ENCODE measurements at places on chromosomes 1 and 21.

DNA sequence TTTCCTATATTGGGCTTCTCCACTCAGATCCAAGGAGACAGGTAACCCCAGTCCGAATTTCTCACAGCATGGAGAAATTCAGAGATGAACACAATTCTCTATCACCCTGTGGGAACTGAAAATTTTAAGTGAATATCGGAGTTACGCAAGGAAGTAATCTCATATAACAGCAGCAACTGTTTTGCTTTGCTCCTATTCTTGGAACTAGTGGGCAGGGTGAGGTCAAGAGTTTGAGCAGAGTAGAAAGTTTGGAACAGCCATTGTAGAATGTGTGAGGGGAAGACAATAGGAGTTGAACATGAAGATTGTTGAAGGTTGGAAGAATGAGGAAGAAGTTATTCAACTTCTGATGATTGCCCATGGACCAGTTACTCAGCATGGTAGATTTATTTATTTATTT, 24.3 kb upstream of the SLC35D1 start:
- DNase-seq: no peak

DNA sequence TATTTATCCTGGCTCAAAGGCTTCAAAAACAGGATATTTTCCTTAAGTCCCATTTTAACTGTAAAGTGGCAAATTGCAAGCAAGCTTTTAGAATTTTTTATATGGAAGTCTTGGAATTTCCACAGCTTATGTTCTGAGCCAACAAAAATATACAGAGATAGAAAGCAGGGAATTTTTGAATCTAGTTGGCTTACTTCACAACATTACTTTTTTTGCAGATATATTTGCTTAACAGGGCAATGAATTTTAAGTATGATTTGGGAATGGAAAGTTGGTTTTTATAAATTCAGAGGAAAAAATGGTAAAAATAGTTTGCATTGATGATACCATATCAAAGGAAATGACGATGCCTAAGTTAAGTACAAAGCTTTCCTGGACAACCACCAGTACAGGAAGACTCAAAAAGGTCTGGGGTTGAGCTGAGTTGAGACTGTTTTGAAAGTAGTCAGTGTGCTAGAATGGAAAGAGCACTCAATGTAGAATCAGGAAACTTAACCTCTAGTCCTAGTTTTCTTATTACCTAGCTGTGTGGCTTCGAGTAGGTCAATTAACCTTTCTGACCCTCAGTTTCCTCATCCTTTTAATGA, 11.0 kb upstream of the VCAM1 start:
- no peak for DNase-seq

- DNase-seq: no peak
These were observed 20.5 kb downstream of the CNN3 start for GRCh38 chr1:94906382-94906781.

DNA sequence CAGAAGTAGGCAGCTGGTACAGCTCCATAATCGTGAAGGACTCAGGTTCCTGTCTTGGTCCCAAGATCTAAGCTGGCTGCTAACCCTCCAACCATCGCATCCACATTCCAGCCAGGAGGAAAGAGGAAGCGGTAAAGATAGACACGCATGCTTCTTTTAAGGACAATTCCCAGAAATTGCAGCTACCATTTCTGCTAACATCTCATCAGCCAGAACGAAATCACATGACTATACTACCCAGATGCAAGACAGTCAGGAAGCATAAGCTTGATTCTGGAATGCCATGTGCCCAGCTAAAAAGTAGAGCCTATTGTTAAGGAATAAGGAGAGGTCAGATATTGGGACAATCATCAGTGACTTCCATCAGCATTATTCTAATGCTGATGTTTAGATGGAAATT, 110.4 kb downstream of the EPHB2 start:
- no peak for DNase-seq

GRCh38 chr1:226600254-226600653, 51.7 kb downstream of the STUM start:
- DNase-seq: no peak

GRCh38 chr1:64598100-64598571, 128.2 kb downstream of the CACHD1 start:
- DNase-seq: no peak

DNA sequence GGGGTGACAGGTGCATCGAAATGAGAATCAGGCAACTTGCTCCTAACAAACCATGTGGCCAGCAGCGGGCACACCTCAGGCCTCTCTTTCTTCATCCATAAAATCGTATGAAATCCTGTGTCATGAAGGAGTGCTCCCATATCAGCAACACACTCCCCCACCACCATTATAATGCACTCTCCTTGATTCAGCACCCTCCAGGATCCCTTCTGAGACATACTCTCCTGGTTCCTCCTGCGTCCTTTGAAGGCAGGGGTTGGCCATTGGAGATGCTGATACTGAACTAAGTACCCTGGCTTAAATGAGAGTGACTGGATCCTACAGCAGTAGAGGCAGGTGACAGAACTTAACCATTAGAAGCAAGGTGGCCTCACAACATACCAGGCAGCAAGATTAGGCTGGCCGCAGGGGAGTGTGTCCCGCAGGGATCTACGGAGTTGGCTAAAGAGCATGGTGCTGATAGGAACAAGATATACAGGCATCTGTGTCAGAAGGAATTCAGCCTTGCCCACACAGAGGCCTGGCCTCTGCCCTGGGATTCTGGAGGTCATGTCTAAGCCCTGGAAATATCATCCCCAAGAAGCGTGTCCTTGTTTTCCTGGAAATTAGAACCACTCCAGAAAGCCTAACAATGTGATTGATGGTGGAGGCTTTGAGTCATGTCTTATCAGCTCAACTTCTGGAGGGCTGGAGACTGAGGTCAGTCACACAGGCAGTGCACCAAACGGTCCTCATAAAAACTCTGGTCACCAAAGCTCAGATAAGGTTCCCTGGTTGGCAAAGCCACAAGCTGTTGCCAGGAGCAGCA, 16.8 kb downstream of the S100A7A start:
- DNase-seq: no peak

GRCh38 chr1:114720492-114720891, 3.9 kb upstream of the NRAS start:
- DNase-seq: no peak

GRCh38 chr1:170067253-170067819, 7.2 kb downstream of the KIFAP3 start:
- no peak for DNase-seq

DNA sequence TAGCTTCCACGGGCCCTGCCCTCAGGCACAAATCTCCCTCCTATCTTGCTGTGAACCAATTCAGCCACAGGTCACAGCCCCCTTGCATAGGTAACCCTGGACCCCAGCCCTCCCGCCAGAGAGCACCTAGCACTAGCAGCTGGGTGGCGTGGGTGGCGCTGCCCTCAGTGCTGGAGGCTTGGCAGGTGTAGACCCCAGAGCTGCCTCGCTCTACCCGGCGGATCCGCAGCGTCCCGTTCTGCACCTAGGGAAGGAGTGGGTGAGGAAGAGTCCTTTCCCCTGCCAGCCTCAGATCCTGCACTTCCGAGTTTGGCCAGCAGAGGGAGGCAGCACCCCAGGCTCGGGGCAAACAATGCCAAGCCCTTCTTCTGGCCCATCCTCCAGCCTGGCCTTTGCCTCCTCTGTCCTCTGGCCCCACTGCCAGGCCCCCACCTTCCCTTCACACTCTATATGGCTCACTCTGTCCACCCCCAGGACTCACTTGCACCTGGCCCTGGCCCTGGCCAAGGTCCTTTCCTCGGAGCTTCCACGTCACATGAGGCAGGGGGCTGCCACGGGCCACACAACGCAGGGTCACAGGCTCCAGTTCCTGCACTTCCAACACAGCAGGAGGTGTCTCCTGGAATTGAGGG, 9.0 kb downstream of the IGSF9 start:
- peak; percentile 37 for DNase-seq

DNA sequence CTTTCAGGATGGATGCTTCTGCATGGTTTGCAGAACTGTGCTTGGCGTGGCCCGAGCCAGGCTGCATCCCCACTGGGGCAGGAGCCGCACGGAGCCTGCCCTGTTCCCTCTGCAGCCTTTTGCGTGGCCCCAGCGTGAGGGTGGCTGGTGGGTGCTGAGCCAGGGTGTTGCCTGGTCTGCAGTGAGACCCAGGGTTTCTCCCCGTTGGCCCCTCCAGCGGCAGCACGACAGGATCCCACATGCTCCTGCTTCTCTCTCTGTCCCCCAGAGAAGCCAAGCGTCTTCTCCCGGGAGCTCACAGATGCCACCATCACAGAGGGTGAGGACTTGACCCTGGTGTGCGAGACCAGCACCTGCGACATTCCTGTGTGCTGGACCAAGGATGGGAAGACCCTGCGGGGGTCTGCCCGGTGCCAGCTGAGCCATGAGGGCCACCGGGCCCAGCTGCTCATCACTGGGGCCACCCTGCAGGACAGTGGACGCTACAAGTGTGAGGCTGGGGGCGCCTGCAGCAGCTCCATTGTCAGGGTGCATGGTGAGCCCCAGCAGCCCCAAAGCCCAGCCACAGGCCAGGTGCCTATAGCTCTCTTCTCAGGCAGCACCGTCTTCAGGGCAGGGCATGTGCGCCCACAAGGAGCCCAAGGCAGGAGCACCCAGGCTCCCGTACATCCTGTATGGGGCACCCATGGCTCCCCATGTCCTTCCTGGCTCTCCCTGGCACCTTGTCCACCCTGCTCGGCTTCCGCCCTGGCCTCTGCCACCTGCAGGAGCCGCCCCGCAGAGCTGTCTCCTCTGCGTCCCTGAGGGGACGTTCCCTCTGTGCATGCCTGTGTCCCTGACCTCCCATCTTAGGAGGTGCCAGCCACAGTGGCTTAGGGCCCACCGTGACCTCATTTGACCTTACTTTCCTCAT, 78.9 kb downstream of the OBSCN start:
- no peak for DNase-seq

GRCh38 chr1:247402120-247402675, 13.8 kb upstream of the NLRP3 start:
- no peak for DNase-seq

GRCh38 chr1:87426463-87427249, 98.0 kb downstream of the LMO4 start:
- no peak for DNase-seq

DNA sequence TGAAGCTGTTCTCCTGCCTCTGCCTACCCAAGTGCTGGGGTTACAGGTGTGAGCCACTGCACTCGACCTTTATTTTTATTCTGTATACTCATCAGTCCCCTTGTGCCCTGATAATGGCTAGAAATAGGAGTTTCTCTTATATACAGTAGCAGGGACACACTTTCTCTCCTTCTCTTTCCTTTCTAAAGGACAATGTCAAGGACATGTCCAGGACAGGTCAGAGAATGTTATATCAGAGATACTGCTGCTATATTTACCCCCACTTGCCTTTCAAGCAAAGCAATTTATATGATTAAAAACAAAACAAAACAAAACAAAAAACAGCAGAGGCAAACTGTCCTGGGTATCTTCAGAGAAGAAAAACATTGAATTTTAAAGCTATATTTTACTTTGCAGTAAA, 43.2 kb upstream of the LRIG2 start:
- DNase-seq: no peak

GRCh38 chr21:14866859-14867765, 197.7 kb downstream of the NRIP1 start:
- DNase-seq: no peak

- no peak for DNase-seq
These were observed 39.9 kb downstream of the KIAA1614 start for GRCh38 chr1:180952657-180953013.

DNA sequence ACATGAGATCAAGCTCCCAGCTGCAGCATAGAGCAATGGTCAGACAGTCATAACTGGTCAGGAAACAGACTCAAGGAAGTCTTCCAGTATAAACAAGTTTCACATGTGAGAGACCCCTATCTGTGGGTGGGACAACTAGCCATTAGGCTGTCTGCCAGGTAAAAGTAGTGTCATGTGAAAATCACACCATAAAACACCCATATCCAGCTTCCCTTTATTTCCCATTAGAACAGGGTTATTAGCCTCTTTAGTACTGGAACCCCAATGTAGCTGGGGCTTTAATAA, 426.7 kb downstream of the KCNT2 start:
- DNase-seq: no peak

- no peak for DNase-seq
These were observed 9.5 kb downstream of the LSS start for GRCh38 chr21:46218906-46219590.

DNA sequence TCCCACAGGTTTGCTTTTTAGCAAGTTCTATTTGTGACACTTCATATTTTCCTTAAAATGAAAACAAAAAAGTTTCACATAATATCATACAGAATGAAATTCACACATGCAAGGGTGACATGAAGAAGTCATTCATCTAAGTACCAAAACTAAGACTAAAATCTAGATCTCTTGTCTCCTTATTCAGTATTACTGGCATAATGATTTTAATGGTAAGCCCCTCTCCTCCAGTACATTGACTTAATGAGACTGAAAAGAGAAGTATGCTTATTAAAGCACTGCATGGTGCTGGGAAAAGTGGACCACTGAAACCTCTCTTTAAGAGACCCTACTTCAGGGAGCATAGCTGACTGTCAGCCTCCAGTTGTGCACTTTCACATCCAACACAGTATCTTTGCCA, 99.5 kb downstream of the NEGR1 start:
- no peak for DNase-seq

All from substantia nigra (tissue), 51 donors.